Hepatocyte (in vitro differentiated cells): ENCODE measurements at places on chromosomes 4 and X. TPM values are rescaled to one million over a fixed set of nuclear protein-coding genes. Genes with fewer than 3 reads are reported as not detected.

TCEAL6 gene
- not detected in 2 replicates for total RNA-seq

TCEAL2 gene
- total RNA-seq: 2.8 and 3.9 TPM in 2 replicates

DNA sequence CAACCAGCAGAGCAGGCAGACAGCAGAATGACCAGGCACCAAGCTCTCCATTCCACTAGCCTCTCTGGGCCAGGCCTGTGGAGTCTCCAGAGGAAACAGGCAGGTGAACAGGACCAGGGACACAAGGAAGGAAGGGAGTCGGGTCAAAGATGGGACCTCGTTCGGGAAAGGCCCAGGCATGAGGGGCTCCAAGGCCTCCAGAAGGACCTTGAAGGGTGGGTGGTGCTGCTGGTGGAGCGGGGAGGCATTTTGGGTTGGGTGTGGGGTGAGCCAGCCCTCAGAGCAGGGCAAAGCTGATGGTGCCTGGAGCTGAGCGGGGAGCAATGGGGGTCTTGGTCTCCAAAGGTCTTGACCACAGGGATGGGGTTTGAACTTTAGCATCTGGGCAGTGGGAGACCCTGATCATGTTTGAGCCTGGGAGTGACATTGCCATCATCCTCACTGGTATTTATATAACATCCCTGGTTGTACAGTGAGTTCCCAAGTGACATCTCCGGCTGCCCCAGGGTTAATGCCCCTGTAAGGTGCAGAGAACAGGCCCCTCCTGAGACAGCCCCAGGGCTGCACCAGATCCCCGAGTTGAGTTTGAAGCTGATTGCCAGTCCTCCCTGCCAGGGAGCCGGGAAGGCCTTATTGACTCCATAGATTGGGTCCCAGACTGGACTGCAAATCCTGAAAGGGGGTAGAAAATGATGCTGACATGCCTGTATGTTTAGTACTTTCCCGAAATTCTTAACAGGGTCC, 52.7 kb downstream of the PSAPL1 start:
- DNase-seq: no peak
- no peak overlapping the region for H3K27ac ChIP-seq
- no peak overlapping the region for H3K4me3 ChIP-seq
- peaks cover 4% of the 10 kb centered on the region for H3K4me1 ChIP-seq

GRCh38 chr4:74794382-74795010, at the start of gene BTC:
TSS of gene BTC (minus strand) at chr4:74794523. CDS start at chr4:74794325, 198 bp downstream.
- no peaks in the 10 kb centered on the region for H3K4me1 ChIP-seq
- H3K27me3 ChIP-seq: peaks cover 4% of the 10 kb centered on the region
- H3K27ac ChIP-seq: peak within 1 kb of the TSS; percentile 66
- H3K4me3 ChIP-seq: peak within 1 kb of the TSS; percentile 58
